AG08396 (cell line): ENCODE measurements at places on chromosomes 2 and 18.
A peak's percentile ranks its signal among the peaks of the same experiment; 100 is the strongest.

DNA sequence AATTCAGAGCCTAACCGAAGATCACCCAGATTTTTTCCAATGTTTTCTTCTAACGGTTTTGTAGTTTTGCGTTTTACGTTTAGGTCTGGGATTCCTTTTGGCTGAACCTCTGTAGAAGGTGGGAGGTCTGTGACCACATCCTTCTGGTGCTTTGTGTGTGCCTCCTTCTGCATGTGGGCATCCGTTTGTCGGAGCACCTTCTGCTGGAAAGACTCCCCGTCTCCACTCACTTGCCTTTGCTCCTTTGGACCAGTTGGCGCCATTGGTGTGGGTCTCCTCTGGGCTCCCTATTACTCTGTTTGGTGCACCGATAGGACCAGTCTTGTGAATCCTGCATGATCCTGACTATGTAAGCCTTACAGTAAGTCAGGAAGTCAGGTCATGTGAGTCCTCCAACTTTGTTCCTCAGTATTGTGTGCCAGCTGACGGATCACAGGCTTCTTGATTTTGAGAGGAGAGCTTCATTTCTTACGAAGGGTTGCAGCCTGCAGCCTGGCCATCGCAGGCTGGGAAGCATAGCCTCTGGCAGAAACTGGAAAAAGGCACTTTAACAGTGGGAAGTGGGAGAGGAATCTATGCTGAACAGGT, 13.6 kb downstream of the AQP12A start:
- no peak for DNase-seq

GRCh38 chr2:81303321-81303720, 998.8 kb upstream of the LRRTM1 start:
- DNase-seq = no peak

DNA sequence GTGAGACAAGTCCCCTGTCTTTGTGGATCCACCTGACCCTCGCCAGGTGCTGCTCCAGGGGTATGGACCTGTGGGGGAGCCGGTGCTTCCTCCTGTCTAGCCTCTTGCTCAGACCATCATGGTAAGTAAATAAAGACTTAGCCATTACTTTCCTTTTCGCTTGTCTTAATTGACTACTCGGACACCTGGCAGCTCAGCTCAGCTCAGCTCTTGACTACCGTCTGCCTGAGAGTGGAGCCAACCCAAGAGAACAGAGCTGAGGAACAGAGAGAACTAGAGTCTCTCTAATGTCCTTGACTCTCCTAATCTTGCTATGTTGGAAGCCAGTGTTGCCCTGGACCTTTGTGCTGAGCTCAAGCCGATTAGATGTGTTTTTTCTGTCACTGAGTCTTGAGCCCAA, 170.3 kb upstream of the CXCR4 start:
- no peak for DNase-seq

DNA sequence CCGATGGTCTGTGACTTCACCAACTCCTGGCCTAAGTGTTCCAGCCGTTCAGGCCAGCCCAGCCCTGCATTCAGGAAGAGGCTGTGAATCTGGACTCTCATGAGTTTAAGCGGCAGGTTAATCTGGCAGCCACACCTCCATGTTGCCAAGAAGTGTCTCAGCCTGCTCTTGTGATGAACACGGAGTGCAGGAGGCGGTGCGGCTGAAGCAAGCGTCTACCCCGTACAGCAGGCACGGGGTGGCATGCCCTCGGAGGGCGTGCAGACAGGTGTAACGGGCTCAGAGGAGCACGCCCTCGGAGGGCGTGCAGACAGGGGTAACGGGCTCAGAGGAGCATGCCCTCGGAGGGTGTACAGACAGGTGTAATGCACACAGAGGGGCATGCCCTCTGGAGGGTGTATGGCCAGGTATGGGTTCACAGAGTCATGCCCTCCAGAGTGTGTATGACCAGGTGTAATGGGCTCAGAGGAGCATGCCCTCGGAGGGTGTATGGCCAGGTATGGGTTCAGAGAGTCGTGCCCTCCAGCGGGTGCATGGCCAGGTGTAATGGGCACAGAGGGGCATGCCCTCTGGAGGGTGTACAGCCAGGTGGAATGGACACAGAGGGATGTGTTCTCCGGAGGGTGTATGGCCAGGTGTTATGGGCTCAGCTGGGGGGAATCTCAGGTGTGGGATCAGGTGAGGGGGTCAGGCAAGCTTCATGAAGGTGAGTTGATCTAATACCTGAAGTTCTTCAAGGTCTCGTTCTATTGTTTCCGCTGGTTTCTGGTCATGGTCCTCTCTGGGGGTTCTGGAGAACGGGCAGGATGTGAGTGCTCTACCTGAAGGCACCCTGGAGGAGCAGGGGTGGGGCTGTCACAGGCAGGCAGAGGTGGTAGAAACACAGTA, 22.6 kb downstream of the CROCC2 start:
- no peak for DNase-seq

DNA sequence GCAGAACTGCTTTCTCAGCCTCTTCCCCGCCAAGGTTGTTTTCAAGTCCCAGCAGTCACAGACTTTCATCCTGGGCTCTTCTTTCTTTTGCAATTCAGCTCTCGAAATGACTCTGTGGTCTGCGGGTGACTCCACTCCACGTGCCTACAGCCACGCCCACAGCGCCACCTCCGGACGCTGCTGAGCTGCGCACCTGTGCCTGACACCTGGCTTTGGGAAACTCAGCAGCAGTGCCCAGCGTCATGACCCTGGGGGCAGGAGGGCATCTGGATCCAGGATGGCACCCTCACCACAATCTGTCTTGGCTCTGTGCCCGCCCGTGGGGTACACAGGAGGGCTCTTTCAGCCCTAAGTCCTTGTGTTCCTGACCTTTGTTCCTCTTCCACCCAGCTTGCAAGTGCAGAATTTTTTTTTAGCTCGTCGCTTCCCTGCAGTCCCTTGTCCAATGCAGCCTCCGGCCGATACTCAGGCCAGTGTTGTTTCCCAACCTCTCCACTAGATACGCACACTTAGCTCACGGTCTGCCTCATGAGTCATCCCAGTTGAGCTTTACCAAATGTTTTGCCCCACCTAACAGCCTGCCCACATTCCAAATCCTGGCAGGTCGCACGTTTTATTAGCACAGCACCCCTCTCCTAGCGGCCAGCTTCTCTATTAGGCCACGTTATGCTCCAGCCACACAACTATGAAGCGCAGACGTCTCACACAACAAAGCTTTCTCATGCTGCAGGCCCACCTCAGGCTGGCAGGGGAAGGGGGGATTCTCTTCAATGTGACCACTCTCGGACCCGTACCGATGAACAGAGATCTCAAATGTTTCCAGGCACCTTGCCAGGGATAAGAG, 6.5 kb upstream of the CAPN10 start:
- DNase-seq = peak; percentile 76

- DNase-seq = no peak
These were observed 551.4 kb upstream of the SLC39A10 start for GRCh38 chr2:195105581-195105980.

DNA sequence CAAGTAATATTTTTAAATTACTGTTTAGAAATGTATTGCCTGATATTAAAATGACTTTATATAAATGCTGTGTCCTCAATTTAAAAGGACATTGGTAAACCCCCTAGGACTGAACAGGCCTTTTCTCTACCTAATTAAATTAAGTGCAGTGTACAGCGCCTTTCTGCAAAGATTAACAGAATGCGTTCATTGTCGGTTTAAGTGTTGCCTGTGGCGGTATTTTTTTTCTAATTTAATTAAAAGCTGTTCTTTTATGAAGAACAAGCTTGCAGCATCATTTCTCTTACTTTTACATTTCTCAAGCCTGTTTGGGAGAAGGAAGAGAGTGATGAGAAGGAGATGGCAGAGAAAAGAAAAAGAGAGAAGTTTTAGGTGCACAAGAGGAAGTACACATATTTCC, 344.9 kb downstream of the CPS1 start:
- no peak for DNase-seq

DNA sequence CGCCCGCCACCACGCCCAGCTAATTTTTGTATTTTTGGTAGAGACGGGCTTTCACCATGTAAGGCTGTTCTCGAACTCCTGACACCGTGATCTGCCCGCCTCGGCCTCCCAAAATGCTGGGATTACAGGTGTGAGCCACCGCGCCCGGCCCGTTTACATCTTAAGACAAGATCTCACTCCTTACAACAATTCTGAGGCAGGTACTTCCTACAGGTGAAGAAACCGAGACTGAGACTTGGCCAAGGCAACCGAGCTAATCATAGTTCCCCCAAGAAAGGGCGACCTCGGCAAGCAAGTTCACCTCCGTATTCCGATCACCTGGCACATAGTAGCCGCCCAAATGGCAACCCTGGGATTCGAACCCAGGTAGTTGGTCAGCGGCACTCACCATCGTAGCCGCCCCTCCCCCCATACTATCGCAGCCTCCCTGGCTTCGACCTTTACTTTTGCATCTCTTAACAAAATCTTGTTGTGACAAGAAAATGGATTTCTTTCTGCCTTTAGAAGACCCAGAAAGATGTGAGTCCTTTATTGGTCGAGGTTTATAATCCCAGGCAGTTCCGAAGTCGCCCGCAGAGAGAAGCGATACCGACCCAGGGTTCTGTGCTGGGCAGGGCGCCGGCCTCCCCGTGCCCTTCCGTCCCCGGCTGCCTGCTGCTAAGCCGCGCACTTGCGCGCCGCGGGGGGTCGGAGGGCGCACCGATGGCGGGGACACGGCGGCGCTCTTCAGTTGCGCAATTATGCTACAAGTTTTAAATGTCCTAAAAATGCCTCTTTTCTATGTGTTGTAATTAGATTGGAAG, 1.1 kb upstream of the FZD5 start:
- no peak for DNase-seq

- no peak for DNase-seq
These were observed 226.1 kb downstream of the LRRTM1 start for GRCh38 chr2:80078290-80079036.

DNA sequence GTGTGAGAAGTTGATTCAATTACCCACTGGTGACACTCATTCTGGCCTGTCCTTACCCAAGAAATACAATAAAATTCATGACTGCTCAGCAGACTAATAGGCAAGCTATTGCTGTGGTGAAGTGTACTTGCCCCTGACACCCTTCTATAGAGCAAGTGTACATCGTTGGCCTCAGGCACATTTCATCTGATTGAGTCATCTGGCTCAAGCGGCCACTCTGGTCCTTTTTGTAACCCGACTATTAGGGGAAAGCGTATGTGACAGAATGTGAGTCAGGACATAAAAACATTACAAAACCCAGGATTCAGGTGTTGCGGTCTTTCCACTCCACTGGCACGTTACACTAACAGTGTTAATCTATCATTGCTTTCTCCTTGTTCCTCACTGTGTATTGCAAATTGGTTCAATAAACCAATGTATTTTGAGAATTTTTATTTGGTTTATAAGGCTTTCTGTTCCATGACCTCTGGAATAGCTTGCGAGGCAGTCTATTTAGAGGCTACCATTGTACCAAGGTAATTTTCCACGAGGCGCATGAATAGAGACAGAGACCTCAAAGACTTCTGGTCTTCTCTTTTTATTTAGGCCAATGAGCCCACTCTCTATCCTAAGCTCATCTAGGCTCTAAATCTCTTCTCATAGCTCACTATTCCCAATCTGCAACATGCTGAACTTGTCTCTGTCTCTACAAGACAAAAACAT, 10.2 kb upstream of the TTC32 start:
- peak; percentile 69 for DNase-seq

DNA sequence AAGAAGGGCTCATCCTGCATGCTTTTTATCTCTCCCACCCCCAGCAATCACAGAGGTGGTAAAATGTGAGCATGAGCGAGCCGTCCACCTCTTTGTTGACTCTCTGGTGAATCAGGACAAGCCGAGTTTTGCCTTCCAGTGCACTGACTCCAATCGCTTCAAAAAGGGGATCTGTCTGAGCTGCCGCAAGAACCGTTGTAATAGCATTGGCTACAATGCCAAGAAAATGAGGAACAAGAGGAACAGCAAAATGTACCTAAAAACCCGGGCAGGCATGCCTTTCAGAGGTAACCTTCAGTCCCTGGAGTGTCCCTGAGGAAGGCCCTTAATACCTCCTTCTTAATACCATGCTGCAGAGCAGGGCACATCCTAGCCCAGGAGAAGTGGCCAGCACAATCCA, 19.5 kb downstream of the LIPG start:
- no peak for DNase-seq

GRCh38 chr2:209311948-209312347, 111.9 kb upstream of the MAP2 start:
- DNase-seq = no peak

GRCh38 chr2:6822406-6822805, 43.3 kb downstream of the CMPK2 start:
- DNase-seq = no peak

GRCh38 chr18:52554180-52554579, 214.2 kb downstream of the DCC start:
- DNase-seq = no peak

GRCh38 chr18:31920277-31920676, 22.7 kb downstream of the TRAPPC8 start:
- DNase-seq = no peak

- no peak for DNase-seq
These were observed 71.4 kb downstream of the MARCHF4 start for GRCh38 chr2:216300906-216301305.

DNA sequence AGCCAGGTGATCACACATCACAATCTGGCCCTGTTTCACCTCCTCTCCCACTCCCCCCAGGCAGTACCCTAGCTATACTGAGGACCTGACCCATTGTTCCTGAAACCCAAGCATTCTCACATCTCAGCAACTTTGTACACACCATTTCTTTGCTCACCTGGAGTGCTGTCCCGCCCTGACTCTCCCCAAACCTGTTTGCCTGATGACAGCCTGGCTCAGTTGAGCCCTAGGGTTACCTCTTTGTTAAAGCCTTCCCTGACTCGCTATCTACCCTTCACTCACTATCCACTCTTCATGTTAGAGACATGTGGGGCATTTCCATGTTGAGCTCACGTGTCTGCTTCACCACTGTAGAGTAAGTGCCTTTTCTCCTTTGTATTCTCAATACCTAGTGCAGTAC, 49.1 kb downstream of the GREB1L start:
- DNase-seq = no peak

- no peak for DNase-seq
These were observed 142.9 kb upstream of the HDAC4 start for GRCh38 chr2:239543702-239544101.

DNA sequence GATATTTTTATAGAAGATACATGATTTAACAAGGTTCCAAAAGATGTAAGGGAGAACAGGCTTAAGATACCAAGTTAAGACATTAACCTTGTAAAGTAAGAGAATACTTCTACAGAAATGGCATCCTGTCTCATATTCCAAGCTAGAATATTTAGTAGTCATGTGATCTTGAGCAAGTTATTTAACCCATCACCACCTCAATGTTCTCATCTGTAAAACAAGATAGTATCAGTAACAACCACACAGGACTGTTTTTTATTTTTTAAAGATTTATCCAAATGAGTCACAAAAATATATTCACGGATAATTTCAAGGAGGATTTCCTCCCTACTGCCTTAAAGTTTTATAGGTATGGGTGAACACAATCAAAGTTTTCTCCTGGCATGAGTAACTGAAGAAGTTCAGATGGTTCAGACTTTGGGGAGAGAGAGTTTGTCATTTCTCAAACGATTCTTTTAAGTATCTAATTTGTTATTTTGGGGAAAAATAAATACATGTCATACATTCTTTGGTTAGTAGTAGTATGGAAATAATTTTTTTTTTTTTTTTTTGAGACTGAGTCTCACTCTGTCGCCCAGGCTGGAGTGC, 25.9 kb downstream of the ROCK1 start:
- no peak for DNase-seq
